Body of pancreas (tissue), 4 donors: ENCODE measurements at places on chromosomes 11 and 22. TPM values are rescaled to one million over a fixed set of nuclear protein-coding genes. Genes with fewer than 3 reads are reported as not detected.

Gene POU2AF2
- total RNA-seq = not detected

Gene ACRV1
- not detected for total RNA-seq

Gene PRG2
- not detected for total RNA-seq

GRCh38 chr11:119092880-119093842 is 8.5 kb downstream of the HMBS start:
- DNase-seq = peak; percentile 50
- peaks cover 22% of the 10 kb centered on the region for H3K4me1 ChIP-seq
- H3K4me3 ChIP-seq = no peak overlapping the region
- H3K27me3 ChIP-seq = no peaks in the 10 kb centered on the region
- peak overlapping the region; percentile 4 for H3K27ac ChIP-seq

- H3K36me3 ChIP-seq = peaks cover 2% of the 10 kb centered on the region
- H3K27me3 ChIP-seq = no peaks in the 10 kb centered on the region
- no peak for DNase-seq
- no peak overlapping the region for H3K4me3 ChIP-seq
These were observed 67.8 kb downstream of the MIAT start for GRCh38 chr22:26725012-26725676.

- H3K4me3 ChIP-seq = no peak overlapping the region
- no peak for DNase-seq
- no peaks in the 10 kb centered on the region for H3K36me3 ChIP-seq
These were observed 28.3 kb downstream of the TRMU start for GRCh38 chr22:46363611-46364321.

GRCh38 chr11:13304655-13305335 is 27.2 kb downstream of the BMAL1 start:
- H3K27ac ChIP-seq = no peak overlapping the region
- no peaks in the 10 kb centered on the region for H3K36me3 ChIP-seq

DNA sequence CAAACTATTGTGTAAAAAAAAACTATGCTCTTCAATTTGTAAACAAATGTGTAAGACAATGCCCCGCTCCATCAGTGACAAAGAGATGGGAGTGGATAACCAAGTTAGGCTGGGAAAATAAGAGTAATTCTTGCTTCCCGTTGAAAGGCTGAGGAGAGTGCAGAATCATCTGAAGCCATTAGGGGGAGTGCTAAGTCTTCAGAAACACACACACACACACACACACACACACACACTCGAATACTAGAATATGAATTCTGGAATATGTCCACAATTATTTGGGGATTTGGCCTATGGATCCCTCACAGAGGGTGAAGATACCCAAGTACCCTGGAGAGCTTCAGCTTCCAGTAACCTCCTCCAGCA is 27.8 kb upstream of the ROBO3 start:
- H3K36me3 ChIP-seq = no peaks in the 10 kb centered on the region
- H3K4me3 ChIP-seq = no peak overlapping the region
- peaks cover 12% of the 10 kb centered on the region for H3K4me1 ChIP-seq
- no peak overlapping the region for H3K27ac ChIP-seq
- DNase-seq = no peak

- H3K27me3 ChIP-seq = no peaks in the 10 kb centered on the region
- H3K4me1 ChIP-seq = no peaks in the 10 kb centered on the region
- DNase-seq = no peak
- no peak overlapping the region for H3K4me3 ChIP-seq
- no peak overlapping the region for H3K27ac ChIP-seq
These were observed 110.2 kb downstream of the TRIM29 start for GRCh38 chr11:120027546-120028180.

DNA sequence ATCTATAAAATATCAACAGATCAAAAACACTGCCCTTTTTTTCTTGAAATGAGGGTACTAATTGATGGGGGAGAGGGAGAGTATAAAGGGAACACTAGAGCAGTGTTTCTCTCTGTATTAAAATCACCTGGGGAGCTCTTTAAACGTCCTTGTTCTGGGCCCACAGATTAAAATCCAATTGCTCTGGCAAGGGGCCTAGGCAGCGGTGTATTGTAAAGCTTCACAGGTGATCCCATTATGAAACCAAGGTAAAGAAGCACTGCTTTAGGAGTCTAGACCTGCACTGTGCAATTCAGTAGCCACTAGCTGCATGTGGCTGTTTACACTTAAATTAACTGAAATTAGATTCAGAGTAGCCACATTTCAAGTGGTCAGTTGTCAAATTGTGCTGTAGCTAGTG is 3.0 kb downstream of the AQP11 start:
- DNase-seq = no peak
- peaks cover 30% of the 10 kb centered on the region for H3K4me1 ChIP-seq
- H3K27me3 ChIP-seq = no peaks in the 10 kb centered on the region
- H3K27ac ChIP-seq = no peak overlapping the region

DNA sequence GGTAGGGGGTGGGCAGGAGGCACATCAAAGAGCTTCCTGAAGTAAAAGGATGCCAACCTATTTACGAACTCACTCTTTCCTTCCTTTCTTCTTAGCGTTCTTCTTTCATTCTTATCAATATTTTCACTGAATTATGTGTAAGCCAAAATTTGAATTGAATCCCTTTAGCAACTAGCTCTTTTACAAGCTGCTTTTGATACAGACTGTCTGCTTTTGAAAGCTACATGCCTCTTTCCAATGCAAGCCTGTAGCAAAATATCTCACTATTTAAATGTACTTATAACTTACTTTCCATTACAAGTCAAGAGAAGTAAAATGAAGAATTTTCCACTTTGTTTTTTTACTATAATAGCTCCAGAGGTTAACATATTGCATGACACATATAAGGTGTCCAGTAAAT is 186.6 kb downstream of the NXPE2 start:
- H3K4me3 ChIP-seq = no peak overlapping the region
- H3K27me3 ChIP-seq = no peaks in the 10 kb centered on the region
- H3K36me3 ChIP-seq = no peaks in the 10 kb centered on the region

DNA sequence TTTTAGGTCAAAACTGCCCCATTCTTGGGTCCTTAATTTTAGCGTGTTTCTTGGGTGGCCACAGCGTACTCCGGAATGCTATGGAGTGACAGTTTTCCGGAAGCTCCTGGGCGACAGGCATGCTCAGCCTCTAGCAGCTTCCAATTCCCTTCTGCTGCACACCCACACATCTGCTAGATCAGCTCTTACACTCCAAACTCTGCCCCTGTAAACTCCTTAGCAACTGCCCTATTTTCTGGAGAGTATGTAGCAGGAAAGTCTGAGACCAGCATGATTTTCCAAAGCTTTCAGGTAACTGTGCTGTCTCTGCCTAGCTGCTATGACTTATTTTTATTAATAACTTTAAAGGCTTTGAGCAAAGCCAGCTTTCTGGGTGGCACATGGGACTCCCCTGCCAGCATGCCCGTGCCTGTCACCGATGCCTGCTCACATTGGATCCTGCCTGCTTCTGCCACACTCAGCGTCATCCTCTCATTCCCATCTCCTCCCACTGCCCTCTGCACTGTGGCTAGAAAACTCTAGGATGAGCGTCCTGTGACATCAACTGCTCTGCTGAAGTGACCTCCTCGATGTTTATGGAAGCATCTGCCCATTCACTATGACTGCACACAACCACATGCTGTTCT is 17.3 kb downstream of the TOLLIP start:
- peaks cover 30% of the 10 kb centered on the region for H3K36me3 ChIP-seq
- H3K27ac ChIP-seq = no peak overlapping the region
- H3K4me3 ChIP-seq = no peak overlapping the region

GRCh38 chr11:120424185-120424969 is 87.2 kb upstream of the GRIK4 start:
- no peaks in the 10 kb centered on the region for H3K27me3 ChIP-seq
- no peaks in the 10 kb centered on the region for H3K36me3 ChIP-seq
- H3K4me1 ChIP-seq = no peaks in the 10 kb centered on the region
- no peak for DNase-seq
